Temporal lobe (tissue), 4 donors: ENCODE measurements at places on chromosomes 6 and 20. TPM values are rescaled to one million over a fixed set of nuclear protein-coding genes. Genes with fewer than 3 reads are reported as not detected.

LY6G6F gene
- not detected for total RNA-seq

MUC22 gene
- not detected for total RNA-seq

SS18L1 gene
- total RNA-seq: 64.7 TPM

GFOD1 gene
- total RNA-seq: 27.0 TPM

MLIP gene
- 5.9 TPM for total RNA-seq

ARFGEF3 gene
- 45.2 TPM for total RNA-seq

CNBD2 gene
- total RNA-seq: 3.9 TPM

POPDC3 gene
- total RNA-seq: 7.4 TPM

SDHAF4 gene
- total RNA-seq: 18.2 TPM

RFX6 gene
- not detected for total RNA-seq

CDKAL1 gene
- total RNA-seq: 31.0 TPM

FERMT1 gene
- 1.5 TPM for total RNA-seq

IP6K3 gene
- total RNA-seq: not detected

CST5 gene
- not detected for total RNA-seq

COL11A2 gene
- total RNA-seq: 1.2 TPM

TFAP2D gene
- 0.49 TPM for total RNA-seq
